ENCODE measurements at places on chromosomes 6 and 20. TPM values are rescaled to one million over a fixed set of nuclear protein-coding genes. Genes with fewer than 3 reads are reported as not detected.

DNA sequence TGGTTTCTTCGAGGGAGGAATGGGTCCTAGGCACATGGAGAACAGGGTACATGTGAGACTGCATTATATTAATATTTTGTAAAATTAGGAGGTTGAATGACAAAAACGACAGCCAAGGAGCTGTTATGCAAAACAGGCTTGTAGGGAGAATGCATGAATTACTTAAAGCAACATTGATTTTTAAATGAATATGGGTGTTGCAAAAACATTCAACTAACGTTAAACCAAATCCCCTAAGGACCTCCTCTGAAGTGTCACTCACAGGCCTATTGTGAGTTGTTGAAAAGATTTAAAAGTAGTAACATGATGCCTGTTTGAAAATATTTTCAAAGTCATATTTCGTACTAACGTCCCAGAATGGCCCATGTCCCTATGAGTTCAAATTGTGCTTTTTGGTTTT is 21.9 kb downstream of the FBXL4 start:
- DNase-seq: no peak

DNA sequence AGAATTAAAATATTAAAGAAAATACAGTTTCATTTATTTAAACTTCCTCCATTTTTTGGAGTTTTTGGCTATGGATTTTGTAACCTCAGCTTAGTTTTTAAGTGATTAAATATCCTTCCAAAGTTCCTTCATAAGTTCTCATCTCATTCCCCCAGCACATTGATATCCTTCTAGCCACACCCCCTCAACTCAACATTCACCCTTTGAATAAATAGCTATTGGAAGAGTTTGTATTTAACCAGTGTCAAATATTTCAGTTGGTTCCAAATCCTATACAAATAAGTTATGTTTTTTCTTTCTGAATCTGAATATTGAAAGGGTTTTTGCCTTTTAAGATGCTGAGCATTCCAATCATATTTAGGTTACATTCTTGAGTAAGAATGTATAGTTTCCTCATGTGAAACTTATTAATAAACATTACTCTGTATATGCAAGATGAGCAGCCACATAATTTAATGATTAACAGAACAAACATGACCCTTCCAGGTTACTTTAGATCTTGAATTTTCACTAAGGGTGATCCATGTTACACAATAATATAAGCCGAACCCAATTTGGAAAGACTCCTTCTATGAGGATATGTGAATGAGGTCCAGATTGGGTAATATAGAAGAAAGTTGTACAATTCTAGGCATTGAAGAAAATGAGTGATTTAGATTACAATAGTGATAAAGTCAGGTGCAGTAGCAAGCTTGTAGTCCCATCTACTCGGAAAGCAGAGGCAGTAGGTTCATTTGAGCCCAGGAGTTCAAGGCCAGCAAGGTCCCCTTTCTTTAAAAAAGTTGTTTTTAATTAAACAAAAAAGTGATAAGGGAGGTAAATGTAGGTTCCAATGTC is 13.6 kb downstream of the GLYATL3 start:
- no peak for DNase-seq

DNA sequence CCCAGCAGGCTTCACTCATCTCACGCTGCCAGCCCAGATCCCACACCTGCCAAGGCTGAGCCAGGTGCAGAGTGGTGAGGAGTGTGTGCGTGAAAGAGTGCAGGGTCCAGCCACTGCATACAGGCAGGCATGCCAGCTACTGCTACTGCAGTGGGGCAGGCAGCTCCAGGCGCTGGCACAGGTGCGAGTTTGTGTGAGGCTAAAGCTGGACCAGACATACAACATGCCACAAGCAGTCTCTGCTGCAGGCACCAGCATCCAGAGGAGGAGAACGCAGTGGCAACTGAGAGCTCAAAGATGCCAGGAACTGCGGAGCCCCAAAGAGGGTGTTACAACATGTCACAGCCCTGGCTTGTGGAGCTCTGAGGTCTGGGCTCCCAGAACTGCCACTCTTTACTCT is 149.8 kb downstream of the EYS start:
- DNase-seq: no peak

DNA sequence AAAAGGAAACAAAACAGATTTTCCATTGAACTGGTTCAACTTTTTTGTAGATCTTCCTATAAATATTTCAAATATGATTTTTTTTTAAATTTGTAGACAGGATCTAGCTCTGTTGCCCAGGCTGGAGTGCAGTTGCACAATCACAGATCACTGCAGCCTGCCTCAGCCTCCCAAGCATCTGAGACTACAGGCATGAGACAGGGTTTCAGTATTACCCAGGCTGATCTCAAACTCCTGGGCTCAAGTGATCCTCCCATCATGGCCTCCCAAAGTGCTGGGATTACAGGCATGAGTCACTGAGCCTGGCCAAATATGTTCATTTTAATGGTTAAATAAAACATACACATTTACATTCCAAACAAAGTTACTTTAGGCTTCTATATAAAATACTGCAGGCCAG is 33.6 kb downstream of the SAMHD1 start:
- DNase-seq: no peak

GRCh38 chr6:13763740-13764381 is 50.5 kb downstream of the MCUR1 start:
- no peak for DNase-seq

DNA sequence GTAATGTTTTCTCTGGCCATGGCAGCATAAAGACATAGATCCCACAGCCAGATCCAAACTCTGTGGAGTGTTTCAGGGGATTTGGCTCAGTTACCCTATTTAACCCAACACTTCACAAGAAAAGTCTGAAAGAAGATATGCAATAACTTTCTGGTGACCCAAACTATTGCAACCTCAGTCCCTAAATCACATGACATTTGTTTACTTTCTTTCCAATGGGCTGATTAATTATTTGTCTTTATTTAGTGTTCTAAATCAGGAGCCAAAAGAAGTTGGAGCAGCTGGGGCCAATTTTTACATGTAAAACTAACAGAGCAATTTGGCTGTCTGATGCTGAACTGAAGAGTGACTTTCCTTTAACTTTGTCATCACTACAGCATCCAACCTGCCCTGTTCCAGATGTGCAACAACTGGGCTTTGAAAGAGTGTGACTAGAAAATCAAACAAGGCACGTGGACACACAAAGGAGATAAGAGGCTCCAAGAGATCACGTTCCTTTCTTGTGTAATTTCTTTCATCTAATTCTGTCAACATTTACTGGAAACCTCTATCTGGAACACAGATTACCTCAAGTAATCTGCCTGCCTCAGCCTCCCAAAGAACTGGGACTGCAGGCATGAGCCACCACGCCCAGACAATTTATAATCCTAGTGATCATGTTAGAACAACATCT is 90.8 kb downstream of the TRMT11 start:
- DNase-seq: no peak

DNA sequence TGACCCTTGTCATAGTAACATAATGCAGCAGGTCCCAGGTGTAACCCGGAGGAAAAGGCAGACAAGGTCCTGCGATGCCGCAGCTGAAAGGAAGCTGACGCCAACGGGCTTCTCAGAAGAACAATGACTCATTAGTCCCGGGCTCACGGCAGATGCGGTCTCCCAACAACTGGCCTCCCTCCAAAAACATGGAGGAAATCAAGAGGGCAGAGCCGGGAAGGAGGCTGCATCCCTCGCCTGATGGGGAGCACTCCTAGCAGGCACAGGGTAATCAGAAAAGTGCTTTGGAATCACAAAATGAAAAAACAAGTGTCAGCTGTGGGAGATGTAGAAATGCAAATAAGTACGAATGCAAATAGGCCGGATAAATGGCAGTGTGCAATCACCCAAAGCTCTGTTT is 165.2 kb upstream of the AGPAT4 start:
- DNase-seq: peak; percentile 60

DNA sequence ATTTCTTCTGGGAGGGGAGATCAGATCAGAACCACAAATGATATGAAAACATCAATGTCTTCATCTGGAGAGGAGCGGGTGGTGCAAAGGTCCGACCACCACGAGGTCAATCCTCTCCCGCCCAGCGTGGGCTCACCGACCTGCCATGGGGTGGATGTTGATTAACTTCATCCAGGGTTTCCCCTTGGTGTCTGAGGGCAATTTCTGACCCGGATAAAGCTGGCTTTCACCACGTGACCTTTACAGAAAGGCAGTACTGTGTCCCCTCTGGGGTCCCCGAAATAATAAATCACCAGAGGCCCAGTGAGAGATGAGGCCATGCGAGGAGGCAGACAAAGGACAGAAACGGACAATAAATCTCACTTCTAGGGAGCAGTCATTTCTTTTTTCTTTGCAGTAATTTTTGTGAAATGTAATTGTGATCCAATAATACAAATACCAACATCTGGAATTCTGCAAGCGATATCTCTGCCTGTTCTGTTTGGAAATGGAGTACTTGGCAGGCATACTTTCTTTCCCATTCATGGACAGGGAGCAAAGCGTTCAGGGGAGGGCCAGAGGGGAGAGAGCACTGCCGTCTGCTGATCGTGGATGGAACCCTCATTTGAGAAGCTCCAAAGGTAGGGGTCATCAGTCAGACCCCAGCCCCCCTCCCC is 55.1 kb upstream of the APCDD1L start:
- no peak for DNase-seq

DNA sequence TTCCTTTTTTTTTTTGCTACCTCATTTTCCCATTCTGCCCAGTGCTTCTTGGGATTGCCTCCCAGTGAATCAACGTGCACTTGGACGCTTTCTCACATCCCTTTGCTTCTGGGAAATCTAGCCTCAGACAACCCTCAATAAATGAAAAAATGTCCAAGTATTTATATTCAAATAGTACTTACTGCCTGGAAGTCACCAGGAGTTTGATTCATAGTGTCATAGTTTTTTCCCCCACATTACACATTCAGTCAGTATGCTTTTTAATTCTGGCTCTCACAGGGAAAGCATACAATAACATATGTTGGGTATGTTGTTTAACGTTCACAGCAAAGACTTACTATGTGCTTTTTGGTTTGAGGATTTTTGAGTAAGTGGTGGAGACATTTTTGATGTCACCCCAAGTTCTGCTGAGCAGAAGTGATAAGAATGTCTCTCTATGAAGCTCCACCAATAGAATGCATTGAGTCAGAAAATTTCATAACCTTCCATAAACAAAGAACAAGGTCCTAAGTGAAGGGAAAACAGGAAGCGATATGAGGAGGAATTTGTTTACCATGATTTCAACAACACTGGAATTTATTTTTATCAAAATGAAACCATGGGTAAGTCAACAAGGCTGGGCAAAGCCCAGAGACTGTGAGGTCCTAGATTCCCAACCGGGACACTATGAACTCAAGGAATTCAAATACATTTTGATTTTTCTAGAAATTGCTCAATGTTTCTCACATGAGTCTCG is 301.2 kb upstream of the BMP2 start:
- DNase-seq: no peak

GCNT2 gene
- 2.5 TPM for polyA plus RNA-seq

IRF4 gene
- polyA plus RNA-seq: 0.56 TPM
